ENCODE measurements at places on chromosomes 7 and 10.

DNA sequence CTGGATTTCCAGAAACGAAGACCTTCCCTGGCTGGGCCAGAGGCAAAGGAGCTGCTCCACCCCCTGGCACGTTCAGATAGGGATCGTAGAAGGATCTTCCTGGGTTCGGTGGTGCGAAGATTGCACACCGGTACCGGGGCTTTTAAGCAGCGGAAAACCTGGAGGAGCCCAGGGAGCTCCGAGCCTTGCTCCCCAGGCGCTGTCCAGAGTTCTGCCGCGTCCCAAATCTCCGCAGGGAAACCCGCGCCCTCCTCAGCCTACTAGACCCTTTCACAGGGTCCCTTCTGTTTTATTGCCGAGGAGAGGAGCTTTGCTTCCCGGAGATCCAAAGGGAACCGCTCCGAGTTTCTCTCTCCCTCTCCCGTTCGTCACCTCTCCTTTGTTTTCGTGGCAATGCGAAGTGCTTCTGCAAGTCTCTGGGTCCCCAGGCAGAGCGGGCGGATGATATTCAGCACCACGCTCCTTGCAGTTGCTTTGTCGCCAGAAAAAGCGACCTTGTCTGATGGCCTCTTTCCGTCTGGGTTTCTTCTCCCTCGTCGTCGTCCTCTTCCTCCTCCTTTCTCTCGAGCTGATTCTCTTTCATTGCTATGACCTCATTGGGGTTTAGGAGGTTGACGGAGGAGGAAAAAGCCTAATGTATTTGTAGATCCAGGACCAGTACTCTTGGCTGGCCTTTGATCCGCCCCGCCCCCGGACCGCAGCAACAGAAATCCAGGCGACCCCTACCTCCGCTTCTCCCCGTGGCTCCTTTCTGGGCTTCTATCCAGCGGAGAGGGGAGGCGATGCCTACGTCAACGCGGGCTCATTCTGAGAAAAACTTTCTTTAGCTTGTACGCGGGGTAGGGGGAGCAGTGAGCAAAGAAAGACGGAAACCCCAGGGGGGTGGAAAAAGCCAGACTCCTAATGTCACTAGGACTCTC lies at the start of gene TMEM196:
TSS of gene TMEM196 (minus strand) at position 777 of the 920 bp plus-strand sequence. CDS start 921 bp downstream, outside the sequence.
- no peak within 1 kb of the TSS for H3K4me3 ChIP-seq
- H3K36me3 ChIP-seq = no peaks in the 10 kb centered on the region
- DNase-seq = no peak

GRCh38 chr7:2163600-2164555 lies 68.9 kb downstream of the MAD1L1 start:
- no peak overlapping the region for H3K4me3 ChIP-seq
- no peak for DNase-seq
- no peaks in the 10 kb centered on the region for H3K36me3 ChIP-seq
- no peaks in the 10 kb centered on the region for H3K4me1 ChIP-seq
- H3K27me3 ChIP-seq = no peaks in the 10 kb centered on the region

DNA sequence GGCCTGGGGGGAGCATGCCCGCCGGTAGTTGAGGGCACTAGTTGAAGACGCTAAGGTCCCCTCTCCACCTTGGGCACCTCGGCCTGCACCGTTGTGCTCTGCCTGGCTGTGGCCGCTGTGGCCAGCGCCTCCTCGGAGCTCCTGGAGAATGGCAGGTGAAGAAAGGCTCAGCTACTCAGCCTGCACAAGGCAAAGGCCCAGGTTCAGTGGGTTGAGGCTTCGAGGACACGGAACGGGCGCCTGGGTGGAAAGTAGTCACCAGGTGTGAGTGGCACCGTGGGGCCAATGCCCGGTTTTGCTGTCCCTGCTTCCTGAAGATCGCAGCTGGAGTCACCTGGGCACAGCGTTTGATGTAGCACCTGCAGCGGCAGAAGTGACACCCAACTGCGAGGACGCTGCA lies 12.4 kb upstream of the ZNF716 start:
- no peaks in the 10 kb centered on the region for H3K4me1 ChIP-seq
- H3K27ac ChIP-seq = no peak overlapping the region
- H3K27me3 ChIP-seq = no peaks in the 10 kb centered on the region
- H3K4me3 ChIP-seq = no peak overlapping the region
- no peaks in the 10 kb centered on the region for H3K36me3 ChIP-seq

DNA sequence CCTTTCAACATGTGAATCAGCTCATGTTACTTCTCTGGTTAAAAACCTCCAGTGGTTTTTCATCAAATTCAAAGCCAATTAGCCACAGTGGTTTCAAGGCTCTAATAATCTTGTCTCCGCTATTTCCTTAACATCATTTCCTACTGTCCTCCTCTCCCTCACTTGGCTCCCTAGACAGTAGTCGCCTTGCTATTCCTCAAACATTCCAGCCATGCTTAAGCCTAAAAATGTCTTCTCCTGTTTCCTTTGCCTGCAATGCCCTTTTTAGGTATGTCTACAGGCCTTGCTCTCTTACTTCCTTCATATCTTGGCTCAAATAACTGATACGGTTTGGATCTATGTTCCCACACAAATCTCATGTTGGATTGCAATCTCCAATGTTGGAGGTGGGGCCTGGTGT lies 779.4 kb upstream of the LRRN3 start:
- no peaks in the 10 kb centered on the region for H3K27me3 ChIP-seq
- no peaks in the 10 kb centered on the region for H3K4me1 ChIP-seq
- no peak for DNase-seq

- no peak for DNase-seq
- H3K4me1 ChIP-seq = peaks cover 12% of the 10 kb centered on the region
- H3K27me3 ChIP-seq = no peaks in the 10 kb centered on the region
Observed at GRCh38 chr10:119441151-119441821, 101.2 kb downstream of the RGS10 start.

GRCh38 chr10:127872871-127873600 lies 19.7 kb downstream of the CLRN3 start:
- H3K4me1 ChIP-seq = peaks cover 5% of the 10 kb centered on the region
- DNase-seq = no peak
- no peaks in the 10 kb centered on the region for H3K36me3 ChIP-seq
- no peak overlapping the region for H3K4me3 ChIP-seq
- no peak overlapping the region for H3K27ac ChIP-seq
- H3K27me3 ChIP-seq = peaks cover 34% of the 10 kb centered on the region

GRCh38 chr10:129223363-129223762 lies 243.7 kb upstream of the MGMT start:
- H3K27ac ChIP-seq = no peak overlapping the region
- no peaks in the 10 kb centered on the region for H3K4me1 ChIP-seq
- peaks cover 2% of the 10 kb centered on the region for H3K36me3 ChIP-seq
- peaks cover 4% of the 10 kb centered on the region for H3K27me3 ChIP-seq
- DNase-seq = no peak

- H3K4me3 ChIP-seq = no peak overlapping the region
- no peak overlapping the region for H3K27ac ChIP-seq
- H3K27me3 ChIP-seq = peaks cover 10% of the 10 kb centered on the region
- DNase-seq = no peak
Observed at GRCh38 chr10:122181041-122181732, 89.9 kb upstream of the BTBD16 start.

- H3K4me3 ChIP-seq = no peak overlapping the region
- peaks cover 6% of the 10 kb centered on the region for H3K27me3 ChIP-seq
- no peak for DNase-seq
- peaks cover 39% of the 10 kb centered on the region for H3K4me1 ChIP-seq
Observed at GRCh38 chr7:17042211-17042610, 160.4 kb upstream of the AGR3 start.

DNA sequence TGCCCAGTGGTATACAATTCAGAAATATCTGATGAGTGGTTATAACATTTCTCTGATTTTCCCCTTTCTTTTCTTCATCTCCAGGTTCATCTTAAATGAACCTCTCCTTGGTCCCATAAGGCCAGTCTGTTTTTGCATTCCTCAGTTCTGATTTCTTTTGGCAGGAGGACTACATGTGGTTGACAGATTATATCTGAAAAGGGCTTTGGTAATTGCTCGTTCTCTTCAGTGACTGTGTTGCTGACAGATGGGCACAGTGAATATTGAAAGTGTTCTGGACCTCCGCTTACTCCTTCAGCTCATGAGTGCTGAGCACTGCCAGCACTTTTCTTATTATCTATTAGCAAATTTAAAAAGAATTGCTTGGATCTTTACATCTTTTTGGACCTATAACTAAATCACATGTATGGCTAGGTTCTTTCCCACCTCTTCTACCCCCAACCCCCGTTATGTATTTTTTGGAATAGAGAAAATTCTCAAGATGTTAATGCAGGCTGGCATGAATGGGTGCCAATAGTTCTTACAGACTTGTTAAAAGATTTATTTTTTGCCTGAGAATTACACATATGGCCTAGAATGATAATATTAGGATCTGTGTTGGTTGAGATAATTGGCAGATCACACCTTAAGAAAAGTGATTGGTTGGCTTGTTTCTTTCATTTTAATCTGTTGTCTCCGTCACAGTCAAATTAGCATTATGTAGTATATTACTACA lies 323.0 kb downstream of the EXOC4 start:
- DNase-seq = no peak
- no peak overlapping the region for H3K4me3 ChIP-seq
- no peaks in the 10 kb centered on the region for H3K27me3 ChIP-seq
- no peak overlapping the region for H3K27ac ChIP-seq

DNA sequence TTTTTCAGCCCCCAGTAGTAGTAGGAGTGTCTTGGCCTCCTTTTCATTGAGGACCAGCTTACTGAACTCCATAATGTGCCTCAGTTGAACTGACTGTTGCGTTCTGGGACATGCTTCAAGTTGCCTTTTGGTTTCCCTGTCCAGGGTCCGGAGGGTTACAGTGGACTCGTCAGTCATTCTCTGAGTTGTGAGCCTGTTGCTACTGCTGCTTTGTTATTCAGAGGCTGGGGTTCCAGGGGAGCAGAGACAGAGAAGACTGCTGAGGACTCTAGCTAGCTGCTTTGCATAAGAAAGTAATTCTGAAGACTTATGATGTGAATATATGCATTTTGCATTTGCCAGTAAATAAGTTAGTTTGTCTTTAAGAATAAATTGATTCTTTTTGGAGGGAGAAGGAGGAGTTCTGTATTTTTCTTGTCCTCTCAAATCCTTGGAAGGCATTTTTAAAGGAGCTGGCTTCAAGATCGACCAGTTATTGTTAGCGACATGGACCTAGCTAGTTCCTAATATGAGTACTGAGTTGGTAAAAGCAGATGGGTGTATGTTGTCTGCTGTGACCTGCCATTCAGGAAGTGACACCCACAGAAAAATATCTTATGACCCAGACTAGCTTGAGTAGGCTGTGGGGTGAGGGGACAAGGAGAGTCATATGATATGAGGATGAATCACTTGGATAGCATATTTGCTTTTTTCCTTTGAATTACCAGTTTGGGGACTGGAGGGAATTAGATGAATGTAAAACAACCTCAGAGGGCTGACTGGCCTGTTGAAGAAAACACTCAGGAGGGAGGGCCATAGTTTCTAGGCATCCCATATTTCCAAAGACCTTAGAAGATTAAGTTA lies 8.3 kb downstream of the PI4K2A start:
- peak overlapping the region; percentile 50 for H3K27ac ChIP-seq
- H3K36me3 ChIP-seq = peaks cover 17% of the 10 kb centered on the region
- DNase-seq = no peak
- no peaks in the 10 kb centered on the region for H3K27me3 ChIP-seq

GRCh38 chr7:94423863-94424735 lies 29.4 kb downstream of the COL1A2 start:
- no peak overlapping the region for H3K27ac ChIP-seq
- H3K27me3 ChIP-seq = peaks cover 6% of the 10 kb centered on the region
- DNase-seq = no peak

DNA sequence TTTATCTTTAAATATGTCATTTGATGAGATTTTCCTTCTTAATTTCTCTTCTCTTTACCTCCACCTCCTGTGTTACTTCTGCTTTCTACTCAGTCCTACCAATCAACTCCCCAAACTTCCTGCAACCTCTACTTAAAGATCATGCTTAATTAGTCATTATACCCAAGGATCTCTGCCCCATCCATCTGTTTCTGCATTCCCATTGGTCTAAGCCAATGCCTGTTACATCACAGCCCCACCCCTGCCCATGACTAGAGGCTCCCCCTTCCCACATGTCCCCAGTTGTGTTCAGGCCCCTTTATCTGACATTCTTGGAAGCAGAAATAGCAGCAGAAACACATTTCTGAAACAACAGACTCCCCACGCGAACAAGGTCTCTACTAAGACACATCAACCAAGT lies 319.1 kb upstream of the NFE2L3 start:
- no peaks in the 10 kb centered on the region for H3K36me3 ChIP-seq
- H3K4me3 ChIP-seq = no peak overlapping the region
- DNase-seq = no peak
- H3K4me1 ChIP-seq = no peaks in the 10 kb centered on the region
- peaks cover 10% of the 10 kb centered on the region for H3K27me3 ChIP-seq

DNA sequence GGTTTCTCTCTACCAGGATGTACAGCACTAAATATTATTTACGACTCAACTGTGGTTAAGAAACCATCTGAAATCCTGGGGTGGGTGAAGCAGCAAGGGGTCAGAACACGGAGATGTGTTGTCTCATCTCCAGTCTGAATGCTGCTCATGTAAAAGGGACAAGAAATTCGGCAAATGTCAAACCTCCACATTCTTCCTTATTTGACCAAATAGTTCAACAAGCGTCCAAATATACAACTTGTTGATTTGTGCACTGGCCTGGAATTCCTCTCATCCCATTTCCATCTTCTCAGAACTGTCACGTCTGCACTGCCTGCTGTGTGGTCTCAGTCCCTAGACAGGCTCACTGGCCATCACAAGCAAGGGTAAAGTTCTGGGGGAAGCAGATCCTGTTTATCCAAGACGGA lies 520.0 kb downstream of the PARD3 start:
- no peak overlapping the region for H3K27ac ChIP-seq
- DNase-seq = no peak
- H3K4me1 ChIP-seq = no peaks in the 10 kb centered on the region
- H3K4me3 ChIP-seq = no peak overlapping the region
- H3K27me3 ChIP-seq = peaks cover 2% of the 10 kb centered on the region

GRCh38 chr10:79429751-79430150 lies 15.7 kb downstream of the ZCCHC24 start:
- H3K4me1 ChIP-seq = peaks cover 6% of the 10 kb centered on the region
- no peak for DNase-seq
- H3K36me3 ChIP-seq = no peaks in the 10 kb centered on the region
- no peaks in the 10 kb centered on the region for H3K27me3 ChIP-seq
- no peak overlapping the region for H3K27ac ChIP-seq
- H3K4me3 ChIP-seq = no peak overlapping the region

DNA sequence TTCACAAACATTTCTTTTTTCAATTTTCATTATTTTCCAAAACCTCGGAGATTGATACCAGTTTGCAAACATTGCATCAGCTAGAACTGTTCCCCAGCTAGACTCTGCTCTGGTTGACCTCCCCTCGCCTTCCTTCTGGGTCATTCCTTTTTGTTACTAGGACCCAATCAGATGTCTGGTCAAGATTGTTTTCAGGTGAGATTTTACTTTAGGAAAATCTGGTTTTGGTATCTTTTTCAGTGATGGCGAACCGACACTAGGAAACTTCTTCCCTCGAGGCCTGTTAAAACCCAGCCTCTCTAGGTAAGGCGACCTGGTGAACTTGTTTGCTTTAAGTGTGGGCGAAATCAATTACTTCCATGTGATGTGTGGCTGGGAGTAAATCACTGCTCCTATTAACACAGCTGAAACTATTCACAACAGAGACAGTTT lies 8.4 kb downstream of the PROSER2 start:
- H3K4me1 ChIP-seq = no peaks in the 10 kb centered on the region
- DNase-seq = no peak
- no peak overlapping the region for H3K27ac ChIP-seq
- no peak overlapping the region for H3K4me3 ChIP-seq
- H3K27me3 ChIP-seq = peaks cover 26% of the 10 kb centered on the region
